ENCODE measurements at places on chromosomes 2 and 18.
A peak's percentile ranks its signal among the peaks of the same experiment; 100 is the strongest.

DNA sequence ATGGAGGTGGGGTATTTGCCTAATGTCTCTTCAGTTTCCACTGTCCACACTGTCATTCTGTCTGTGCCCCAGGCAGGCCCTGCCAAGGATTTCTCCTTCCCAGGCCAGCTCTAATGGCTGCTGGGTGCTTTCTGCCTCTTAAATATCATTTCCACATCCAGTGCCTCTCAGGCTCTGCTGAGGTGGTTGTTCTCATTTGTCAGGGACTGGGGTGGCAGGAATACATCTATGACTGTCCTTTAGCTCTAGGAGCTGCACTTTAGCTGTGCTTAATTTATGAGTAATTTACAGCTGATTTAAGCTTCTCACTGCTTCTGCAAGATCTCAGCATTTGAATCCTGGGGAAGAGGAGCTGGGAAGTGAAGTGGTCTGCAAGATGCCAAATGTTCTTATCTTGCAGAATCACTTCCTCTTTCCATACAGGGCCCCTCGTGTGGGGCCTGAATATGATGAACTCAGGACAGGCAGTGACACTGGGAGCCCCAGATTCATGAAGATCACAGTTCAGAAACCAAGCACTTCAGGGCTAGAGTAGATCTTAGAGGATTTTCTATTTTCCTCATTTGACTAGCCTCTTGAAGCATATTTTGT is 150.2 kb downstream of the FSHR start:
- DNase-seq = no peak

GRCh38 chr2:77301441-77301840 is 220.7 kb downstream of the LRRTM4 start:
- no peak for DNase-seq

DNA sequence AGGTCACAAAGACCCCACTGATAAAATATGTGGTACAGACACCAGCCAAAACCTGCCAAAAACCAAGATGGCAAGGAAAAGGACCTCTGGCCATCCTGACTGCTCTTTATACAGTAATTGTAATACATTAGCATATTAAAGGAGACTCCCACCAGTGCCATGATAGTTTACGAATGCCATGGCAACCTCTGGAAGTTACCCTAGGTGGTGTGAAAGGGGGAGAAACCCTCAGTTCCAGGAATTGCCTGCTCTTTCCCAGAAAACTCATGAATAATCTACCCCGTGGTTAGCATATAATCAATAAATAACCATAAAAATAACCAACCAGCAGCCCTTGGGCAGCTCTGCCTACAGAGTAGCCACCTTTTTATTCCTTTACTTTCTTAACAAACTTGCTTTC is 129.8 kb upstream of the EPB41L3 start:
- no peak for DNase-seq

DNA sequence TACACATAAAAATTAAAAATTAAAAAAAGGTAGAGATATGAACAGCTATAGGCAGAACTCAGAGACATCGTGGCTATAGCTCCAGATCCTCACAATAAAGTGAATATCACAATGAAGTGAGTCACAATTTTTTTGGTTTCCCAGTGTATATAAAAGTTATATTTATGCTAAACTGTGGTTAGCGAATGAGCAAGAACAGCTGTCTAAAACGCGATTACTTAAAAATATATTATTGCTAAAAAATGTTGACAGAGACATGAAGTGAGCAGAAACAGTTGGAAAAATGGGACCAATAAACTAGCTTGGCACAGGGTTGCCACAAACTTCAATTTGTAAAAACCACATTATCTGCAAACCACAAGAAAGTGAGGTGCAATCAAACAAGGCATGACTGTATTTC is 551.7 kb upstream of the NETO1 start:
- DNase-seq = no peak

- peak; percentile 84 for DNase-seq
Measured at GRCh38 chr2:70871398-70872211, 36.0 kb upstream of the CD207 start.

DNA sequence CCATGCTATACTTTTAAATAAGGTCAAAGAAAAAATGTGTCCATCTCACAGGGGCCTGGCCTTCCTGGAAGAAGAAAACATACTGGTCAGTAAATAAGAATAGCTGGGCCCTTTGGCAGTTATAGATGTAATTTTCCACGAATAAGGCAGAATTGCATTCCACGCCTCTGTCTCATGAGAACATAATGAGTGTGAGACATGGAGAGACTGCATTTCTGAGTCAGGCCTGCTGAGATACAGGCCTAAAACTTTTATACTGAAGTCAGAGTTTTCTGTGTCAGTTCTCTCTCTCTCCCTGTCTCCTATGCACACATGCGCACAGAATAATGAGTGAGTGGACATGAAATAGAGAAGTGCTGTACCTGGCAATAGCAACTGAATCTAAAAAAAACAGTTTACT is 20.4 kb upstream of the IL1R1 start:
- no peak for DNase-seq

DNA sequence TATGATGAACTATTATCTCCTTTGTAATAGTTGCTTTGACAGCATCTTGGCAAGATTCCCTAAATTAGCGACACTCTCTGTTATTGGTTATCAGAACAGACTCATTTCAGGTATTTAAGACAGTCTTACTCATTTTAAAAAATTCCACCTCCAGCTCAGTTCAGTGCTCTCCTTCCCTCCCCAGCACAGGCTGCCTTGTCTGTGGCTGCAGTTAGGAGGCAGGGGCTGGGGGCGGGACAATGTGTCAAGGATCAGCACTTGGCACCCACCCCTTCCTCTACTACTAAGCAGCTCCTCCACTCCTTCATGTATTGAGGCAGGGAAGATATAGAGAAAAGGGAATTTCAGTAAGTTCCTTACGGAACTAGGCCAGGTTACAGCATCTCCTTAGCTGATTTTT is 85.0 kb downstream of the VSNL1 start:
- DNase-seq = no peak

GRCh38 chr18:39942702-39943101 is 2012.3 kb upstream of the PIK3C3 start:
- no peak for DNase-seq

GRCh38 chr18:79396431-79397246 is 909 bp downstream of the NFATC1 start:
- DNase-seq = peak; percentile 64

- no peak for DNase-seq
Measured at GRCh38 chr2:124708661-124709060, 683.6 kb downstream of the CNTNAP5 start.

GRCh38 chr2:57562495-57562894 is 484.1 kb upstream of the VRK2 start:
- DNase-seq = no peak

DNA sequence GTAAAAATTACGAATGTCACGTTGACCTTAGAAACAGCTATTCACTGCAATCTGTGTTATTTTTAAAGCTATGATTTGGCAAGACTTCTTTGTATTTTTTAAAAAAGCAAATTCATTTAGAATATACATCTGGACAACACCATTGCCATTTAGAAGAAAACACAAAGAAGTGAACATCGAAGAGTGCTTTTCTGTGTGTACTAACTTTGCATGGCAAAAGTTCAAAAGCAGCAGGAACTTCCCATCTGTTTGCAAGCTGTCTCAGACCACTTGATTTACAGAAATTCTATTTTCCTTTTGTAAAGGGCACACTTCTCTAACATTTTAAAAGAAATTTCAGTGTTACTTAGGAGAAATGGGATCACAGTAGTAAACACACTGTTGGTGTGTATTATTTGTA is 145.9 kb downstream of the CALCRL start:
- no peak for DNase-seq

- no peak for DNase-seq
Measured at GRCh38 chr2:71700658-71701397, 247.5 kb downstream of the DYSF start.

DNA sequence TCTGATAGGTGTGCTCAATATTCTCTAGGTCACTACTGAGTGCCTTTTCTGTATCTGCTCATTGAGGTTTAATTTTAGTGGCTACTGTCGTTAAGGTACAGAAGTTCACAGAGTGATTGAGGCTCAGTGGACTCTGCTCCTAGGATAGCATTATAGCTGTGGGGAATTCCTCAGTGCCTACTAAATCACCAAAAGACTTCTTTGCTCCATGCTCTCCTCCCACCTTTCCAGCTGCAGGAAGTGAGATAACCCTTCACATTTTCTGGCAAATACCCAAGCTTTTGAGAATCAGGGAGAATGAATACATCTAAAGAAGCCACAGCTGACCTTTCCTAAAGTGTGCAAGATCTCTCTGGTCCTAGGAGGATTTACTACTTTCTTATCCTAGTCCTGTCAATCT is 95.2 kb upstream of the FSIP2 start:
- DNase-seq = no peak

GRCh38 chr2:205364261-205364660 is 318.0 kb upstream of the NRP2 start:
- no peak for DNase-seq

GRCh38 chr2:230590333-230590732 is 122.3 kb upstream of the CAB39 start:
- DNase-seq = no peak

GRCh38 chr2:147173798-147174197 is 671.0 kb upstream of the ACVR2A start:
- DNase-seq = no peak

Data from GM10248 (cell line).